Activated CD4-positive, alpha-beta memory T cell treated with anti-CD3 and anti-CD28 coated beads for 36 hours (primary cell): ENCODE measurements at places on chromosomes 6 and 20. TPM values are rescaled to one million over a fixed set of nuclear protein-coding genes. Genes with fewer than 3 reads are reported as not detected.

GRCh38 chr20:36366623-36367369 lies 60.7 kb downstream of the DLGAP4 start:
- DNase-seq = no peak

DNA sequence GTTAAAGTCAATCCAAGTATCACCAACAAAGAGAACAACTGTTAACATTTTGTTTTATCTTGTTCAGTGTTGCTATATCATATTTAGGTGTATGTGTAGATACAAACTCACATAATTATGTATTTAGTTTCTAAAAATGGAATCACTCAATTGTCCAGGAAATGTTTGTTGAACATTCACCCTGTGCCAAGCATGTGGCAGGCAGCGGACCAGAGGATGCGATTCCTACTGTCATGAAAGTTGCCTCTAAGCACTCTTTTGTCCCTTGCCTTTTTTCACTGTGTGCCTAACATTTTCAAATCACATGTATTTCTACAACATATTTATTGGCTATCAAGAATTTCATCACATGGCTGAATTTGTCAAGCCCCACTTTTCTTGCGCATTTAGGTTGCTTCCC lies 16.9 kb upstream of the TGM2 start:
- no peak for DNase-seq

GRCh38 chr6:8539453-8539852 lies 104.1 kb upstream of the SLC35B3 start:
- no peak for DNase-seq

The MARCKS gene
- 0.07 TPM for total RNA-seq

- DNase-seq = no peak
Observed at GRCh38 chr6:153613719-153614455, 425.2 kb upstream of the OPRM1 start.

The FRS3 gene
- 4.8 TPM for total RNA-seq

The XKR7 gene
- total RNA-seq = not detected

DNA sequence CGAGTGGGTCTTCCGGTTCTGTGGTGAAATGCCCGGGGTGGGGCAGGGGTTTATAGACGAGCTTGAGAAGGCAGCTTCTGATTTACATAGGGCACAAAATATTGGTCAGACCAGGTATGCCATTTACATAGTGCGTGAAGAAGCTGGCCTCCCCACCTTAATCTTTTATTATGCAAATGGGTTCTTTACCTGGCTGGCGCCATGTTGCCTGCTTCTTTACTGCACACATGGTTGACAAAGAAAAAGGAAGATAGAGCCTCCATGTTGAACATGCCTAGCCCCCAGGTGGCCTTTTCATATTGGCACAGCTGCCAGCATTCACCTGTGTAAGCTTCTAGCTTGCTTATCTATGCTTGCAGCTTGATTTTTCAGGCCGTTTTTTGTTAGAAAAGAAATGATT lies 276.2 kb downstream of the PHACTR1 start:
- no peak for DNase-seq

The SPINT3 gene
- total RNA-seq = not detected

- no peak for DNase-seq
Observed at GRCh38 chr6:106247293-106247692, 78.3 kb downstream of the ATG5 start.

DNA sequence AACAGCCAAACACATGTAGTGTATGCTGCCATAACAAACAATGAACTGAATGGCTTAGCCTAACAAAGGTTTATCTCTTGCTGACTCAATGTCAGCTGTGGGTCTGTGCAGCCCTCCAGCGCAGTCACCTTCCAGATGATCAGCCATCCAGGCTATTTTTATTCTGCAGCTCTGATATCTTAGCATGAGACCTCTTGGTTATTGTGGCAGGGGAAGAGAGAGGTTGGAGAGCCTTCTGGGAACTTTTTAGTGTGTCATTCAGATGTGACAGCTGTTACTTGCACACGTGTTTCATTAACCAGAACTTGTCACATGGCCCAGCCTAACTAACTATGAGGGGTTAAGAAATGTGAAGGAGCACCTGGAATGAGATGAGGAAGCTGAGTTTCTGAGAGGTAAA lies 202.5 kb downstream of the DHX35 start:
- no peak for DNase-seq

DNA sequence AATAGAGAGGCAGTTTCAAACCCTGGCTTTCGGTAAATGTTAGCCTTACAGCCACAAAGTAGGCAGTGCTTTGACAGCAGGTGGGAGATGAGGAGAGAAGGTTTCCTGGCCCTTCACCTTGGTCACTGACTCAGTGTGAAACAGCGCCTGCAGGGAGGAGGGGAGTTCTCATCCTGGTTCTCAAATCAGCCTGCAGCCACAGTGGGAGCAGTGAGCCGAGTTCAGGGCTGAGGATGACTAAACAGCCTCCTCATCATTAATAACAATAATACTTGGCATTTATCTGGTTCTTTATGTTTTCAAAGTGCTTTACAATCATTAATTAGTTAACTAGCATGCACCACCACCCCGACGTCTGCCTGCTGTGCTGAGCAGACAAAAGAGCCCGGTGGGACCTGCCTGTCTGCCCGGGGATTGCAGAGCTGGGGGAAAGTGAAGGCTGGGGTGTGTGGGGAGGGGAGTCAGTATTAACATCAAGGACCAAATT lies 59.6 kb downstream of the PRDM1 start:
- DNase-seq = peak; percentile 73

The TRIM26 gene
- 65.1 TPM for total RNA-seq

The HM13 gene
- 111 TPM for total RNA-seq

The SEC23B gene
- 90.6 TPM for total RNA-seq

DNA sequence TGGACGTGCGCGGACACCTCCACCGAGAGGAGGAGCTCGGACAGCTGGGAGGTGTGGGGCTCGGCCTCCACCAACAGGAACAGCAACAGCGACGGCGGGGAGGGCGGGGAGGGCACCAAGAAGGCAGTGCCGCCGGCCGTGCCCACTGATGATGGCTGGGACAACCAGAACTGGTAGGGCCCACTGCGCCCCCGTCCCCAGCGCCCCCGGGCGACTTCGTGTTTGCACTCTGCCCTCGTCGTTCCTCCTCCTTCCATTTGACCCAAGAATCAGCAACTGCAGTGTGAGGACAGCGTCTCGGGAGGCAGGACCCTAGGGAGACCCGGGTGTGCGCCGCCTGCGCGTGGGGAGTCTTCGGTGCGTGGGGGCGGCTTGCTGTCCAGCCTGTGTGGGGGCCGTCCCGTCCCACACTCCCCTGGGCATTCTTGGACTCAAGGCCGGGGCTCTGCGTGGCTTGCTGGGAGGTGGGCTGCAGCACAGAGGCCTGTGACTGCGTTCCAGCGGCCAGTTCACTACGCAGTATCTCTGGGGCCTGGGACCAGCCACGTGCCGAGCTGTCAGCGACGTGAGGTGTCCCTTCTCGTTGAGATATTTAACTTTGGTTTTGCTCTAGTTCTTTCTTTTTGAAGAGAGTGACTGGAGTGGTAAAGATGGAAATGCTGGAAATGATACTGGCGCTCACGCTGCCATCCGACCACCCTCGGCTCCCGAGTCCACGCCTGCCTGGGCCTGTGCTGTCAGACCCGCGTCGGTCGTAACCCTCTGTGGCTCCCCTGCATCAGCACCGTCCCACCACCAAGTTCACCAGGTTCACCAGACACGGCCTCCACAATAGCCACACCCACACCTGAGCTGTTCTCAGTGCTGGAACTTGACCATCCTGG lies 5.0 kb upstream of the COL20A1 start:
- DNase-seq = no peak

GRCh38 chr6:103326760-103327757 lies 1532.7 kb downstream of the HACE1 start:
- no peak for DNase-seq

DNA sequence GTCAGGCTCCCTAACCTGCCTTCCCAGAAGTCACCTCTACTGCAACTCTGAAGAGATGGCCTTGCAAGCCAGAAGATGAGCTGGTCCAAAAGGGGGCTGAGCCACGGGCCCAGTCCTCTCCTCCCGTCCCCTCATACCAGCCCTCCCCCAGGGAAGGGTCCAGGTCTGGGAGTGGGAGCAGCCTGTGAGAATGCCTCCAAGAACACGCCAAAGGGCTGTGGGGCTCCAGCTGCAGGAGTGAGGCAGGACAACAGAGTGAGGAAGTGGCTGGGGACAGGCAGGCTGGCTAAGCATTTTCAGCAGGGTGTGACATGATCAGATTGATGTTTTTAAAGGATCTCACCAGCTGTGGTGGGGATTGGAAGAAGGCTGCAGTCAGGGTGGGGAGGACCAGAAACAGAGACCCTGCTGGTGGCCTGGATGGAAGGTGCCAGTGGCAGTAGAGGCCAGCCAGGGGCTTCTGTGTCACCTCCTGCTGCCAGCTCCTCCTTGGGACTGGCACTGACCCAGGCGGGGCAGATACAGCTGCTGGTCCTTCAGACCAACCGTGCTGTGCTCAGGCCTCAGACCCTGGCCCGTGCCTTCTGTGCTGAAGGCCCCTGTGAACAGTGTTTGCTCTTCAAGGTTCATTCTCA lies 257.6 kb downstream of the NRN1 start:
- DNase-seq = no peak

DNA sequence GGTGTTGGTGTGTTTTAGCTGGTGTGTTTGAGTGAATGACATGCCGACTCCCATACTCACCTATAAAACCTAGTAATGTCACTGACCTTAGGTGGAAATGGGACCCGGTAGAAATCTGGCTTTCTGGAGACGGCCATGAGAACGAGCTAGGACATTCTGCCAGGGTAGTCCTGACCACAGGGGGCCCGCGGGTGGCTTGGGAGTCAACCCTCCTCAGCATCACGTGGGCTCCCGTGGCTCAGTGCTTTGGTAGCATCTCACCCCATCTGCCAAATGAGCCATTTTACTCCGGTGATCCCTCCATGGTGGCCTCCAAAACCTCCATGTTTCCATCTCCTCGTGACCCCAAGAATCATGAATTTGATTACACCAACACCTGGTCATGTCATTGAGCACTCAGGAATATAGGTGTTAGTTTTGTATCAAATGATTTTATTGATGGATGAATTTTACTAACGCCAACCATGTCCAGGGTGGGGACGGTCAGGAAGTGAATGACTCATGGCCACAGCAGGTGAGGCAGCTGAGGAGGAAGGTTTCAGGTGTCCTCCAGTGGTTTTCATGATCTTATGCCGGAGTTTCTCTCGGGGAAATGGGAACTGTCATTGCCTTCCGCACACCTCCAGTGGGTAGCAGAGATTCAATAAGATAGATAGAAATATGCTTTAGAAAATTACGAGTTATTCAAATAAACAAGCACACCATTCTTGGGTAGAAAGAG lies 195.0 kb downstream of the SYNDIG1 start:
- no peak for DNase-seq

GRCh38 chr20:14916360-14916920 lies 579.0 kb upstream of the FLRT3 start:
- no peak for DNase-seq

DNA sequence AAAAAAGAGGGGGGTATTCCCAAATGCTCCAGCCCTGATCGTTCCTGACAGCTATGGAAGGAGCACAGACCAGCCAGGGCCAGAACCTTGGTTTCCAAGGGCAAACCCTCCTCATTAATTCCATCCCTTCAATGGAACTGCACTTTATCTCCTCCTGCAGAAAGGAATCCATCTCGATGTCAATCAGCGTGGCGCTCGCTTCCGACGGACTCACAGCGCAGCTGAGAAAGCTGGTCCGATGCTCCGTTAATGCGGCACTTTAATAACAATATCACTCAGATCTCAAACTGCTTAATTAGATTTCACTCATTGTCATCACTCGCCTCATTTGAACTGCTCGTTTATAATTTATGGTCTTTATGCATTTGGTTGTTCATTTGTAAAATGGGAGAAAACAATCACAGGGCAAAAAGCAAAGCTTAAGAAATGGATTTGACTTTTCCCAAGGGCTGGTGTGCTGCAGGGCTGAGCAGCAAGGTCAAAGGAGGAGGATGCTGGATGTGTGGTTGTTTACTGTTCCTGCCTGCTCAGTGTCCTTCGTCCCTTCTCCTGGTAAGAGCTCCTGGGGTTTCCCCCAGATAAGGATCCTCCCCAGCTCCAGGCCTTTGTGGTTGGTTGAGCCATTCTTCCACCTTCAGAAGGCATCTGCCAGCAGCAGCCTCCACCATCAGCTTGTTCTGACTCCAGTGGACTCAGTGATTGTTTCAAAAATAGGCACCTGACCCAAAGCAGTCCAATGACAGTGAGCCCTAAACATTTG lies 152.7 kb downstream of the ANKRD60 start:
- DNase-seq = no peak

The C6orf141 gene
- total RNA-seq = 0.86 TPM

- DNase-seq = no peak
Observed at GRCh38 chr20:60354024-60354580, 395.9 kb downstream of the CDH26 start.

DNA sequence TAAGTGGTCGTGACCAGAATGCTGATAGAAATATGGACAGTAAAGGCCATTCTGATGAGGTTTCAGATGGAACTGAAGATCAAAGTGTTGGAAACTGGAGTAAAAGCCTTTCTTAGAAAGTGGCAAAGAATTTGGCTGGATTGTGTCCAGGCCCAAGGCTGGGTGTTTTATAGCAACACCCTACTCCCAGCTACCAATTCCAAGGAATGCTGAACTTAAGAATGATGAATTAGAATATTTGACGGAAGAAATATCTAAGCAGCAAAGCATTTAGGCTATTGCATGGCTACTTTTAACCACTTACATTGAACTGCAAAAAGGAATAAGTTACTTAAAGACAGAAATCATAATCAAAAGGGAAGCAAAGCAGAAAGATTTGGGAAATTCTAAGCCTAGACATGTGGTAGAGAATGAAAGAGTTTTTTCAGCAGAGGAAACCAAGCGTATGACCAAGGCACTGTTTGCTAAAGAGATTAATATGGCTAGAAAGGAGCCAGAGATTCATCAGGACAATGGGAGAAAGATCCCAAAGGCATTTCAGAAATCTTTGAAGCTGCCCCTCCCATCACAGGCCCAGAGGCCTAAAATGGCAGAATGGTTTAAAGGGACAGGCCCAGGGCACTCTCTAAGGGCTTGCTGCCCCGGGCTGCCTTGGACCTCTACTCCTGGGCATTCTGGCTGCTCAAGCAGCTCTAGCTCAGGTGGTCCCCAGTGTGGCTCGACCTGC lies 25.8 kb downstream of the SDHAF4 start:
- DNase-seq = no peak

The ZNF165 gene
- total RNA-seq = 4.0 TPM

The AGPAT4 gene
- total RNA-seq = 4.7 TPM

The MYCT1 gene
- not detected for total RNA-seq

GRCh38 chr6:14767226-14767625 lies 478.6 kb upstream of the JARID2 start:
- no peak for DNase-seq

DNA sequence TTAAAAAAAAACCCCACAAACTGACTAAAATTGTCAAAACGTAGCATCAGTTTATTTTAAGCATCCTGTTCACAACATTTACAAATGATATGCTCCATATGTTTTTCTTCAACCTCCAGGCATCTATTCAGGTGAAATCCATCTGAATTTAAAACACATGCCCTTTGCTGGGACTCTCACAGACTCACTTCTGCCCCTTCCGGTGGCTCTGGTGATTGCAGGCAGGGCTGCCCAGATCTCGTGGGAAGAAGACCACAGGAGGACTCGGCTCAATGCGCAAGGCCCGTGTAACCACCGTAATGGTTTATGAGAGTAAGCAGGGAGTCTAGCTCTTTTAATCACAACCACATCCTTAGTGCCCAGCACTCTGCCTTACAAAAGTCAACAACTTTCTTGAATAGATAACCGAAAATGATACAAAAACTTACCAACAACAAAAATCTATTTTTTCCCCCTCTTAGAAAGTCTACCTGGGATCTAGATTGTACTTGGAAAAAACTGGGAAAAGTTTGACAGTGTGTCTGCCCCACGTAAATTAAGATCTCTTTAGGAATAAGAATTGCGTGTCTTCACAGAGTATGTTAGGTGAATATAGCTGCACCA lies 139.1 kb downstream of the KIF16B start:
- peak; percentile 64 for DNase-seq
